ENCODE measurements at places on chromosomes 7 and 10.

- DNase-seq: no peak
Observed at GRCh38 chr7:106883456-106884026, 18.5 kb downstream of the PIK3CG start.

DNA sequence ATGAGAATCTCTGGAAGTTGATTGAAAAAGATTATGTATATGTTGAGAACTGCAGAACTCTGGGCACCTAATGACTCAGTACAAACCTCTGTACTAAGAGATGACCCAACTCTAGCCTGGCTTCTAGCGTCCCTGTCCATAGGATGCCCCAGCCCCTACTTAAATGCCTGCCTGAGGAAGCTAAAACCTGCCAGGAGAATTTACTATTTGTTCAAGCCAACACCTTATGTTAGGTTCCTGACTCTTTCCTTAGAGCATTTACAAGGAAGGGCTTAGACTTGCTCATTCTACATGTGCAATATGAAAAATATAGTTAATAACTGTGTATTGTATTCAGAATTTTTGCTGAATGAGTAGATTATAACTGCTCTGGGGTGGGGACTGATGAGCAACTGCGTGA lies 37.5 kb upstream of the AOAH start:
- DNase-seq: no peak

DNA sequence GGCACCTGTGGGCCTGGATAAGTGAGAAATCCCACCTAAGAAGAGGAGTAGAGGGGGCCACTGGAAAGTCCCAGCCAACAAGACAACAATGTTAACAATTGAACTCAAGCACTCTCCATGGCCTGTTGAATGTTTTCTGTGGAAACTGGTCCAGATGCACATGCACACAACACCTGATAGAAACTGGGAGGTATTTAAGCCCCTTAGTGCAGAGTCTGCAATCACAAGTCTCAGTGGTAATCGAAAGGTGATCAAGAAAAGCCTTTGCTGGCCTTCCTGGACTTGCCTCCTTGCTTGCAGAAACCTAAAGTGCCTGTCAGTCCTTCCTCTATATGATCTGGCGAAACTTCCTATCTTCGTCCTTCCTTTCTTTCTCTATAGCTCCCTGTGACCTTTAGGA lies 30.6 kb upstream of the HNRNPH3 start:
- DNase-seq: no peak

DNA sequence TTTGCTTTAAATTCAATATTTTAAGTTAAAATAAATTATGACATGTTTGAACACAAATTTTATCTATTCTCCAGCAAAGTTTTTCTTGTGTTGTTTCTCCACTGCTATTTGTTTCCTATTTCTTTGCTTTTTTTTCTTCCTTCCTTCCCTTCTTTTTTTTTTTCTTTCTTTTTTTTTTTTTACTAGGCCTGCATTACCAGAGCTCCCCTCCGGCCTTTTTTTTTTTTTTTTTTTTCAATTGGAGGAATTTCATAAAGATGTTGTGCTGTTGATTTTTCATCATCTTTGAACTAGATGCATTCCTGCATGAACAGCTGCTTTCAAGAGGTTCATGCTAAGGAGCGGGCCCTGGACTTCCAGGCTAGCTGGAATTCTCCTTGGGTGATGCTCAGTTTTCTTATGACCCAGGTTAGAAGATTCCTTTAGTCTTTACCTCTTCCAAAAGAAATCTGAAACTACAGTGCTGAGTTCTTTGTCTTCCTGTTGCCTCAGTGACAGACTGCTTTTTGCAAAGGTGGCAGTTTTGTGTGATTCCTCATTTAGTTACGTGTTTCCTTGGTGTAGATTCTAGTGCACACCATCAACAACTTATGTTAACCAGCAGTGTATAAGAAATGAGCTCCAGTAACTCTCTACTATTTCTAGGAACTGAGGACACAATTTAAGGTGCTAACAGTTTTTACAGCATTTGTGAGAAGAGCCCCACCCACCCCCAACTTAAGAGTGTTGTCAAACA lies 4.8 kb upstream of the CAMK1D start:
- DNase-seq: no peak

GRCh38 chr7:129786825-129787563 lies 165.8 kb downstream of the UBE2H start:
- DNase-seq: no peak

DNA sequence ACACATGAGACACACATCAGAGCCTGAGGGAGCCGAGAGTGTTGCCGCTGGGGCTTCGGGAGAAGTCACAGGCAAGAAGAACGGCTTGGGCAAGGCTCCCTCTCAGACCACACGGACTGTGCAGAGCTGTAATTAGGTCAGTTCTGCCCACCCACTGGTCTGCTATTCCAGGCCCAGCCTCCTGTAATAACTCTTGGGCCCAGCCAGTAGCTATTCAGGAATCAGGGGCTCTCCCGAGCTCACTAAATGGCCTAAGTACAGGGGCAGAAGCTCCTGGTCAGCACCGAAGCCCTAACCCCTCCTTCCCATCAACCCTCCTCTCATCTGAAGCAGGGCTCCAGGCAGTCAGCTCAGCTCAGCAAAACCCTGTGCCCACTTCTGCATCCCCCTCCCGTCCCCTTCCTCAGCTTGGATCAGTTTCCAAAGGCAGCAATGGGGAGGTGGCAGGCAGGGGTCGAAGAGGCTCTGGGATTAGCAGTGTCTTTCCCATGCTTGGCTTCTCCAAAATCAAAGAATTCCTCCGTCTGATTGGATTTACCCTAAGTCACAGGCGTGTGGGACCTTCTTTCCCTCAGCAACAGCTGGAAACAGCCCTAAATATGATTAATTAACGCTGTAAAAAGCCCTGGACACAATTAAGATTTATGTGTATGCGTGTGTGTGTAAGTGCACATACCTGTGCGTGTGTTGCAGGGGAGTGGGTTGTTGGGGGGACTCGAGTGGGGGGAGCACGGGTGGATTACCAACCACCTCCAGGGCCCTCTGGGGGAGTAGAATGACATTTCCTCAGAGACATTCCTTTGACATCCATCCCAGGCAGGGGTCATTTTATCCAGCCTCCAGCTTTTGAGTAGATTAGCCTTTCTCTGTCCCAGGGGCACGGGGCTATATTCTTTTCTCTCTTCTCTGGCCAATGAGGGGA lies 48.4 kb upstream of the BTRC start:
- DNase-seq: no peak

GRCh38 chr7:6636741-6637543 lies at the start of gene ZNF316:
Gene ZNF316 (plus strand): TSS chr7:6637318. CDS start chr7:6642410, 5,092 bp downstream.
- peak; percentile 67 for DNase-seq

GRCh38 chr10:129730993-129731325 lies 233.1 kb downstream of the EBF3 start:
- DNase-seq: no peak

DNA sequence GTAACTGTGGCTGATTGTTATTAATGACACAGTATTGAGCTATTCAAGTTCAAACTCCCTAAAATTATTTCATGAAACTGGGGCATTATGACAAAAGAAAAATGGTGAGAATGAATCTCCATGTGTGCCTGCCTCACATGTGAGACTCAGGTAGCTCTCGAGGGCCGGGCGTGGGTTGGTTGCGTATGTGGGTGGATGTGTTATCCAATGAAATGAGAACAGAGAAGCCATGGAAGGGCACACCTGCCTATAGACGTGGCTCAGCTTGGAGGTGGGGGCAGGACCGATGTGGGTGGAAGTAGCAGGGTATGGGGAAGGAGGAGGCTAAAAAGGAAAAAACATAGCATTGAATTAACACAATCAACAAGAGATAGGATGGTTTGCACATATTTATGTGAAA lies 96.5 kb downstream of the AOAH start:
- DNase-seq: no peak

GRCh38 chr7:123675181-123675473 lies 19.5 kb downstream of the LMOD2 start:
- no peak for DNase-seq

GRCh38 chr10:67171970-67172369 lies 246.1 kb downstream of the LRRTM3 start:
- no peak for DNase-seq

DNA sequence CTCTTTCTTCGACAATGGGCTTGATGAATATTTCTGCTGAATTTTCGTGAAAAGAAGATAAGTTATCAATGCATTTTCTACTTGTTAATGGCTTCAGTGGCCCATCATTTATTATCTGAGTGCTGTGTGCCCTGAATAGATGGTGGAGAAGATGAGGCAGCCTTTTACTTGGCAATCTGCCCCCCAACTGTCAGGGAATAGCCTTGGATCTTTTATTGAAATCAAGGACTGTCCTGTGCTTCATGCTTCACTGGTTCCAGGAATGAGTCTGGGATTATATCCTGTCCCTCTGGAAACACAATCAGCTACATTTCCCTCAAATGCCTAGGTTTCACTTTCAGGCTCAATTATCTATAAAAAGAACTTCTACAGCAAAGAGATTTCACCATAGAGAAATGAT lies 75.9 kb upstream of the NXPH1 start:
- DNase-seq: no peak

DNA sequence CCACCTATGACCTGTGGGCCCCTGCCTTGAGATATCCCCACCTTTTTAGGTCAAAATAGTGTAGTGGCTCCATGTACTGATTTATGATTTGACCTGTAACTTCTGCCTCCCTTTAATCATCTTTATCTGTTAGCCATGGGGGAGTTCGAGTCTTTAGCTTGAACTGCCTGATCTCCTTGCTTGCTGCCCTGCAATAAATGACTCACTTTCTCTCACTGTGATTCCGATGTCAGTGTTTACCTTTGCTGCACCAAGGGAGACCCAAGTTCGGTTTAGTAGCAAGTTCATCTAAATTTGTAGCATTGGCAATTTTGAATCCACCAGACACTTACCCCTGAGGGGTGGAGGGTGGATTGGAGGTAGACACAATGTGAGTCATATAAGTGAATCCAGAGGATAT lies 814.6 kb upstream of the AUTS2 start:
- DNase-seq: no peak

DNA sequence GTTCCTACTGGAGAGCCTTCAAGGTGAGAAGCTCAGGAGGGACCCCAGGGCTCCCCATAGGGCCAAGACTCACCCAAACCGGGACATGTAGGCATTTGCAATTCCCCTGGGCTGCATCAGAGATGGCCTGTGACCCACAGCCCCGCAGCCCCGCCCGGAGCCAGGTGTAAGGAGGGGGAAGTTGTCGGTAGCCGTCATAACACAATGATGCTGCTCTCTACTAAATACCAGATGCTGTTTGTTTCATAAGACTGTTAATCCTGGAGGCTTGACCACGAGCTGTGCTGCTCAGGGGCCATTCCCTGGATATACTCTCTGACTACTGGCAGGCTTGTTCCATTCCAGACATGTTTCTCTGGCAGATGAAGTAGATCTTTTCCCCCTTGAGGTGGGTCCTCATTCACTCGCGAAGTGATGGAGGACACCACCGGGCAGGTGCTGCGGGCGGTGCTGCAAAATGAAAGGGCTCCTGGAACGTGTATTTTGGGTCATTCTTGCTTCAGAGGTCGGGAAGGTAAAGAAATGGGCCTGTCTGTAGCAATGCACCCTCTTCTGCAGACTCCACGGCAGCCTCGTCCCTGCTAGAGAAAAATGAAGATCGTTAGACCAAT lies 61.1 kb downstream of the MKI67 start:
- no peak for DNase-seq

GRCh38 chr10:34356463-34356862 lies 458.6 kb downstream of the PARD3 start:
- no peak for DNase-seq

GRCh38 chr10:23155169-23155568 lies 36.9 kb upstream of the PTF1A start:
- DNase-seq: no peak

GRCh38 chr10:68096913-68097516 lies 12.3 kb upstream of the MYPN start:
- no peak for DNase-seq

- no peak for DNase-seq
Observed at GRCh38 chr7:159000070-159000469, 143.7 kb downstream of the DYNC2I1 start.

DNA sequence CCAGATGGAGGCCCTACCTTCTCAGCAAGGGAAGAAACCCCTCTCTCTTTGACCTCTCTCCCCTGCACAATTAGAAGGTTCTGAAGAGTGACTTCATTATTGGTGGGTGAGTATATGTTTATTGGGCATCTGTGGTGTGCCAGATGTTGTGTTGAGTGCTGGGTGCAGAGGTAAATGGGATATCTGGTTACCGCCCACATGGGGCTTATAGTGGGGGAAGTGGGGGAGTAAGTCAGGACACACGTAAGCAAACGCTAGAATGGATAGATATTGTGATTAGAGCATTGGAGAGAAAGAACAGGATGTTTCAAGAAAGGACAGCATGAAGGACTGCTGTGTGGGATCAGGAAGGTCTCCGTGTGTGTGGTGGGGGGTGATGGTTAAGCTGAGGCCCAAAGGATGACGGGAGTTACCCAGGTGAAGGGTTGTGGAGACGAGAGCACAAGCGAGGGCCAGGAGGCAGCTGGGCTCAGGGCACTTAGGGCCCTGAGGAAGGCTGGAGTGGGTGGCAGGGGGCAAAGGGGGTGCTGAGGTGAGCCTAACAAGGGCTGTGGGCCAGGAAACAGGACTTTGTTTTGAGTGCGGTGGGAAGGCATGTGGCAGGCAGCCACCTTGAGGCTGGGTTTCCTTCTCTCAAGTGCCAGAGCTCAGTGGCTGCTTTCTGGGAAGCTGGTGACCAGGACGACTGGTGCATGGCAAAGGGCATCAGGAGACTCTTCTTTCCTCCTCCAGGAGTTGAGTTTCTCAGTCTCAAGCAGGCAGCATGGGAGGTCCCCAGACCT lies 299.9 kb downstream of the RPS24 start:
- no peak for DNase-seq

- no peak for DNase-seq
Observed at GRCh38 chr10:71496927-71497762, 100.4 kb downstream of the CDH23 start.

GRCh38 chr7:136018104-136018503 lies 40.9 kb upstream of the MTPN start:
- no peak for DNase-seq

GRCh38 chr7:107045195-107045960 lies 873 bp downstream of the PRKAR2B start:
- no peak for DNase-seq

DNA sequence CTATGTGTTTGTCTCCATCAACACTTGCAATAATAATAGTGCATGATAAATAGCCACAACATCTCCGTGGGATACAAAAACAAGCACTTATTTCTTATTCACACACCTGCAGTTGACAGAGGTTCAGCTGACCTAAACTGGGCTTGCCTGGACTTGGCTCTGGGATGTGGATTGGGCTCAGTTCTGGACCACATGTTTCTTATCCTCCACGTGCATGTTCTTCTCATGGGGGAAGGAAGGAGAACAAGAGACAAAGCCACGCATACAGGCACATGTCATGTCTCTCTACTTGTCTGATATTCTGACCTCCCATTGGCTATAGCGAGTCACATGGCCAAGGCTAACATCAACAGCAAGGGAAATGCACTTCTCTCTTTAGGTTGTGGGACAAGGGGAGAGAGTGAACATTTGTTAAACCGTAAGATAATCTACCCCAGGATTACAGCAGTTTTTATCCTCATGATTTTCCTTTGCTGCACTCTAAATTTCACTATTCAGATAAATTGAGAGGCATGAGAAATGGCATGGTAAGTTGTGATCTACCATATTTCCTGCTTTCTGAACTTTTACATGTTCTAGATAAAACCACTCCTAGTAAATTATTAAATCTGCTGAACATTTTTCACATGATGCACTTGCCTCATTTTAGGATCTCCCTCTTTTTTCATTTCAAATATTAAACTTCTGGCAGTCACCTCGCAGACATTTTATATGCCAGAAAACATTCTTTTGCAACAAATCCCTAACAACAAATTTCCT lies 33.7 kb downstream of the CFAP58 start:
- no peak for DNase-seq
